ENCODE measurements at places on chromosomes 7 and 10.
A peak's percentile ranks its signal among the peaks of the same experiment; 100 is the strongest.

DNA sequence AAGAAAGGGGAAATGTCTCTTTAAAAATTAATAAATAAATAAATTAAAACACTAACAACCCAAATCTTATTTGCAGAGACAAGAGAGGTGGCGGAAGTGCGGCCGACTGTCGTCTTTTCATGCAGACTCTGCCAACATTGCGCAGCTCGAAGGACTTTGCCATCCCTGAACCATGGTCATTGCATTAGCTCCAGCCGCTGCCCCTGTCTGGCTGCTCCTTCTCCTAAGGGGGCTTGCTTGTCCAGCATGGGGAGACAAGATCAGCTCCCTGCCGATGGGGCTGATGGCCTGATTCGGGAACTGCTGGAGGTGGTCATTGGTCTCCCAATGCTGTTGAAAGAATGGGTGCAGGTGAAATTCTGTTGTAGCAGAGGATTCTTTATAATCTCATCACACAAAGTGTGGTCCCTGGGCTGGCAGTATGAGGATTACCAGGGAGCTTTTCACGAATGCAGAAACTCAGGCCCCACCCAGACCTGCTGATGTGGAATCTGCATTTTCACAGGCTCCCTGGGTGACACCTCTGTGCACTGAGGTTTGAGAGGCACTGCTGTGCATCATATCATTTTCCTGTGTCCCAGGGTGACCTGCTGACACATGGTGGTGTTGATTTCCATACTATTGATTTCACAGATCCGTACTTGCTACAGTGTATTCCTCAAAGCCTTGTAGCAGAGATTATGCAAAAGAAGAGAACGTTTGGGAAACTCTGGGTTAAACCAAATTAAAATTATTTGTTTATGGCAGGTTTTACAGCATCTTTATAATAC is 172.4 kb upstream of the ZMIZ1 start:
- H3K4me3 ChIP-seq: no peak overlapping the region
- DNase-seq: no peak
- no peaks in the 10 kb centered on the region for H3K4me1 ChIP-seq
- H3K36me3 ChIP-seq: no peaks in the 10 kb centered on the region
- H3K27ac ChIP-seq: no peak overlapping the region

- no peak overlapping the region for H3K4me3 ChIP-seq
- peaks cover 17% of the 10 kb centered on the region for H3K36me3 ChIP-seq
- no peak for DNase-seq
Observed at GRCh38 chr7:37218956-37219355, 229.7 kb downstream of the ELMO1 start.

DNA sequence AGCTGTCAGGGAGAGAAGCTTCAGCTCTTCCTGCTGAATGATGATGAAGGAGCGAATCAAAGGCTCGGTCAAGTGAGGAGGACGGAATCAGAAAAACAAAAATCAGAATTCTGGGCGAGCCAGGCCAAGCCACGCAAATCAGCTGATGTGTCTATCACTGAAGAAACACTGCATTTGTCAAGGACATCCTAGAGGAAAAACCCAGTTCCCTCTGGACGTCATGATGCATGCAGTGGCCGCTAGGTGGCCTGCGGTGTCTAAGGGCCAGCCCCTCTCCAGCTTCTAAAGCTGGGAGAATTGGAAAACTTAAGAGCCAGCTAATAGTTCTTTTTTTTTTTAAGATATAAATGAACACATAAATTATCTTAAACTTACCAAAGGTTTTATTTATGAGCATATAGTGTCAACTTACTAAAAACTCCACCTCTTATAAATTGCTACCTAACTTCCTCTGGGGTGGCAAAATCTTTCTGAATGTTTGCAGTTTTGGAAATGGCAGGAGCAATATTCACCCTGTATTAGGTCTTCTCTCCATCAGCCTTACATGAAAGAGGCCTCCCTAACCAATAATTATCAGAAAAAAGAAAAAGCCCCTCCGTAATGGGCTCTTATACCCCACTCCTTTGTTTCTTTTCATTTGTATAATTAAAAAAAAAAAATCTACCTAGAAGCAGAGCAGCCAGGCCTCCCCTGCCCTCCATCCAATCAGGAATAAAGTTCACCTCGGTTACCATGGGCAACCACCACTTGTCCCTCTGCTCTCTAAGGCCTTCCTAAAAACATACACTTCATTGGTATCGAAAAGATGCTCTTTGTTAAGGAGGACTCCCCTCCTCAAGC is 186.8 kb downstream of the USP6NL start:
- H3K27me3 ChIP-seq: no peaks in the 10 kb centered on the region
- DNase-seq: no peak
- H3K27ac ChIP-seq: no peak overlapping the region
- H3K4me3 ChIP-seq: no peak overlapping the region

- DNase-seq: no peak
- no peak overlapping the region for H3K27ac ChIP-seq
- no peaks in the 10 kb centered on the region for H3K4me1 ChIP-seq
Observed at GRCh38 chr7:17392846-17393245, 94.4 kb downstream of the AHR start.

DNA sequence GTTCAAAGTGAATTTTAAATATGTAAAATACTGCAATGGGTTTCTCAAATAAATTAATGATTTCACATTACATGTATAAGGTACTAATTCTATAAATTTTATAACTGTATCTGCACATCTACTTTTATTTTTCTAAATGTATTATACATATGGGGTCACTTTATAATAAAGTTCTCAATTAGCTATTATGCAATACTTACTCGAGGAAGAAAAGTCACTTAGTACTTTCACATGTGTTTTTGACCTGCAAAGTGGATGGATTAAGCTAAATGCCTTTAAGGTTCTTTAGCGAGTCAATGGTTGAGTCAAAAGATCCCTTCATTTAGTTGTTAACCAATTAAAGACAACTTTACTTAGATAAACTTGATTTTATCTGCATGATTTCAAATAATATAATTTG is 437.8 kb downstream of the ANKRD7 start:
- no peaks in the 10 kb centered on the region for H3K36me3 ChIP-seq
- DNase-seq: no peak
- no peaks in the 10 kb centered on the region for H3K4me1 ChIP-seq
- no peaks in the 10 kb centered on the region for H3K27me3 ChIP-seq
- no peak overlapping the region for H3K4me3 ChIP-seq

DNA sequence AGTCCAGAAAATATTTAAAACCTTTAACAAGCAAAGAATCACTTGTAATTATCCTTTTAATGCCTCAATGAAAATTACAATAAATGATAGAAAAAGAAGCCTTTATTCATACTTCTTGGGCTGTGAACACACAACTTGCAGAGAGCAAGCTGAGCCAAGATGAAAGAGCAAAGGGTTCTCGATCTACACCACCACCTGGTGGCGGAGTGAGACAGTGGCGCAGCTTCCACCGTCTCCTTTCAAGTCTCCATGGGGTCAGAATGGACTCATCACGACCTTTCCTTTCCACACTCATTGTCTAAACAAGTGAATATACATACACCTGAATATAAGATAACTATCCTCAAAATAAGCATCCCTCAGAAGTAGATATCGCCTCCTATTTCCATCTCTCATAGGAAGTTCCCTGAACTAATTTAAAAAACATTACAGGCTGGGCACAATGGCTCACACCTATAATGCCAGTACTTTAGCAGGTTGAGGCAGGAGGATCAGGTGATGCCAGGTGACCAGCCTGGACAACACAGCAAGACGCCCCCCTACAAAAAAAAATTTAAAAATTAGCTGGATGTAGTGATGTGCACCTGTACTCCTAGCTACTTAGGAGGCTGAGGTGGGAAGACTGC is 40.7 kb downstream of the ATE1 start:
- H3K36me3 ChIP-seq: peaks cover 7% of the 10 kb centered on the region
- H3K4me1 ChIP-seq: no peaks in the 10 kb centered on the region
- no peaks in the 10 kb centered on the region for H3K27me3 ChIP-seq
- no peak overlapping the region for H3K27ac ChIP-seq

DNA sequence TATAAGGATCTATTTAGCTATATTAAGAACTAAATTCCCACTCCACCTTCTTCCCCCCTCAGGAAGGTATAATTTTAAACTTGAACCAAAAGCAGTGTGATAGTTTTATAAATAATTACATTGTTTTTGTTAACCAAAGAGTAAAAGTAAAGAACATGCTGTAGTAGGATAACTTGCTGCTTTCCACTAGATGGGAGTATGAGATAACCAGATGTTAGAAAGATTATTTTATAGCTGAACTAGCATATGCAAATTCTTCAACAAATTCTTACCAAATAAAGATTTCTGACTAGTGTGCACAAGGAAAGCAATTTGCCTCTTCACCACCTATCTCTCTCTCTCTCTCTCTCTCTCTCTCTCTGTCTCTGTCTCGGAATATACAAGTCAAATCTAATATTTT is 31.8 kb downstream of the TES start:
- H3K4me3 ChIP-seq: no peak overlapping the region
- no peaks in the 10 kb centered on the region for H3K27me3 ChIP-seq
- H3K36me3 ChIP-seq: peaks cover 57% of the 10 kb centered on the region
- H3K4me1 ChIP-seq: peaks cover 53% of the 10 kb centered on the region
- DNase-seq: no peak

- no peaks in the 10 kb centered on the region for H3K4me1 ChIP-seq
- H3K27ac ChIP-seq: no peak overlapping the region
- no peak for DNase-seq
- H3K36me3 ChIP-seq: no peaks in the 10 kb centered on the region
- peaks cover 41% of the 10 kb centered on the region for H3K27me3 ChIP-seq
Observed at GRCh38 chr10:99484626-99485581, 47.8 kb upstream of the NKX2-3 start.

DNA sequence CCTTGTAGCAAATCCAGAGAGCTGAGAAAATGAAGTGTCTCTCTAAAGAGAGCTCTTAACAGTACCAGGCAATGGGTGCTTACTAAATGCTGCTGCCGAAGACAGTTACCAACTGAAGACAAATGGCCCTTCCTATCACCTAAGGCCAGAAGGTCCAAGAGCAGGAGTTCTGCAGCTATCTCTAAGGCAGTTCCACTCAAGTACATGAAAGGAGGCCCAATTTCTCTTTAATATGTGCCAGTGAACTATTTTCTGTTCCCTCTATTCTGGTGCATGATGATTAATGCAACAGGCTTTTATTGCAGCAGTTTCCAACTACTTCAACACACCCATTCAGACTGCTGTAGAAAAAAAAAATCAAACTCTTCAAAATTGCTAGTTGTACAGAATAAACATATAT is 122.5 kb downstream of the SLC25A13 start:
- no peaks in the 10 kb centered on the region for H3K4me1 ChIP-seq
- H3K27ac ChIP-seq: no peak overlapping the region
- DNase-seq: no peak
- H3K36me3 ChIP-seq: no peaks in the 10 kb centered on the region

GRCh38 chr7:115447495-115447894 is 525.6 kb downstream of the MDFIC start:
- H3K4me1 ChIP-seq: no peaks in the 10 kb centered on the region
- no peaks in the 10 kb centered on the region for H3K36me3 ChIP-seq
- peaks cover 10% of the 10 kb centered on the region for H3K27me3 ChIP-seq
- no peak overlapping the region for H3K27ac ChIP-seq

- DNase-seq: no peak
- no peak overlapping the region for H3K4me3 ChIP-seq
- H3K27ac ChIP-seq: no peak overlapping the region
- H3K36me3 ChIP-seq: no peaks in the 10 kb centered on the region
Observed at GRCh38 chr10:71473671-71474599, 77.2 kb downstream of the CDH23 start.

DNA sequence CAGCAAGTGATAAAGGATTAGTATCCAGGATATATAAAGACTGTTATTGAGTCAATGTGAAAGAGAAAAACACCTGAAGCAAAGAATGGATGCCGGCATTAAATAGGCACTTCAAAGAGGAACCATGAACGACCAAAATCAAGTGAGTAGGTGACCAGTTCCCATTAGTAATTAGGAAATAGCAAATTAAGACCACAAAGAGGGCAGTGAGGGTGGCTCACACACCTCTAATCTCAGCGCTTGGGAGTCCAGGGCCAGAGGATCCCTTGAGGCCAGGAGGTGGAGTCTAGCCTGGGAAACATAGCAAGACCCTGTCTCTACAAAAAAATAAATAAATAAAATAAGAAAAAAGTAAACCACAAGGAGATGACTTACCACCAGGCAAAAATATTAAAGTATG is 1.5 kb upstream of the ANTXRL start:
- peaks cover 16% of the 10 kb centered on the region for H3K4me1 ChIP-seq
- peaks cover 11% of the 10 kb centered on the region for H3K27me3 ChIP-seq
- DNase-seq: no peak
- H3K4me3 ChIP-seq: peak overlapping the region; percentile 82

DNA sequence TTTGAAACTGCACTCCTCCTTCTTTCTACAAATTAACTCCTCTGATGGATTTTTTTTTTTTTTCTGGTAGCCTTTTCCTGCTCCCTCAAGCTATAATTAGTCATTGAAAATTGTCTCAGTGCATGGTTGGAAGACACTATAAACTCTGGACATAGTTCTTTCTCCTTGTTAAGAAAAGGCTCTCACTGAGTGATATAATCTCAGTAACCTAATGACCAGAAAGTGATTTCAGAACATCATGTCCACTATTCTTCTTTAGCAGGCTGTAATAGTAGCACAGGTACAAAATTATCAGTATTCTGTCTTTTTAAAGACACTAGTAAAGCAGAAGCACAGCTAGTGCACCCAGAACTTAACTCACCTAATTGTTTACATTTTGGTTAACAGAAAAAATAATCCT is 752.6 kb upstream of the PHF14 start:
- H3K4me3 ChIP-seq: no peak overlapping the region
- H3K4me1 ChIP-seq: no peaks in the 10 kb centered on the region
- H3K27ac ChIP-seq: no peak overlapping the region
- DNase-seq: no peak
- H3K27me3 ChIP-seq: no peaks in the 10 kb centered on the region
- H3K36me3 ChIP-seq: no peaks in the 10 kb centered on the region

Data from activated CD4-positive, alpha-beta T cell treated with anti-CD3 and anti-CD28 coated beads for 36 hours (primary cell).